ENCODE measurements at places on chromosomes 2 and 18.
A peak's percentile ranks its signal among the peaks of the same experiment; 100 is the strongest.

GRCh38 chr2:133667085-133667484, 98.8 kb upstream of the NCKAP5 start:
- no peak for DNase-seq

- no peak for DNase-seq
Measured at GRCh38 chr2:205906419-205906818, 179.6 kb downstream of the INO80D start.

- no peak for DNase-seq
Measured at GRCh38 chr2:236612737-236613136, 43.1 kb downstream of the ACKR3 start.

DNA sequence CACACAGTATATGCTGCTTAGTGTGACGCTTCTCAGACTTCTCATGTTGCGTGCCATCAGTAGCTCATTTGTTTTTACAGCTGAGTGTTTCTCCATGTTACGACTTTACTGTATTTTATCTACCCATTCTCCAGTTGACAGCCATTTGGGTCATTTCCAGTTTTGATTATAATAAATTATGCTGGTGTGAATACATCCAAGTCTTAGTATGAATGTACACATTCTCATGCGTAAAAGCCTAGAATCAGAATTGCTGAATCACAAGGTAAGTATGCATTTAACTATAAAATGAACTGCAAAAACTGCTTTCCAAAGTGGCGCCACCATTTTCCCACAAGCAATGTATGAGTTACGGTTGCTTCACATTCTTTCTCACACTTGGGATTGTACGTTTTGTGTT, 184.2 kb upstream of the SLC35G4 start:
- no peak for DNase-seq

GRCh38 chr2:148926981-148927401, 52.0 kb downstream of the KIF5C start:
- no peak for DNase-seq

DNA sequence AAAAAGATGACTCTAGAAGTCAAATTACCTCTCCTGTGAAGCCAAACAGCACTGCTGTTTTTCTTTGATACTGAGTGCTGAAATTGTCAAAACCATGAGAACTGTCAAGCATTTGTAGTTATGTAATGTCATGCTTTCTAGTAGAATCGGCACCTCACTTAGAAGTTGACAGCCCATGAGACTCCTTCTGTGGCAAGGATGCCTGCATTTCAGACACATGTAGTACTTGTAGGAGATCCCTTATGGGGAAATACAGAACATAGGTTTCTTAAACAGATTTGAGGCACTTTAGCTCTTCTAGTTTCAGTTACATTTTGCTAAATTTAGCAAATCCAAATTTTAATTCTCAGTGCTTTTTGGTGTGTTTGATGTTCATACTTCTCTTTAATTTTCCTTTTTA, 15.7 kb downstream of the ZNF407 start:
- no peak for DNase-seq

DNA sequence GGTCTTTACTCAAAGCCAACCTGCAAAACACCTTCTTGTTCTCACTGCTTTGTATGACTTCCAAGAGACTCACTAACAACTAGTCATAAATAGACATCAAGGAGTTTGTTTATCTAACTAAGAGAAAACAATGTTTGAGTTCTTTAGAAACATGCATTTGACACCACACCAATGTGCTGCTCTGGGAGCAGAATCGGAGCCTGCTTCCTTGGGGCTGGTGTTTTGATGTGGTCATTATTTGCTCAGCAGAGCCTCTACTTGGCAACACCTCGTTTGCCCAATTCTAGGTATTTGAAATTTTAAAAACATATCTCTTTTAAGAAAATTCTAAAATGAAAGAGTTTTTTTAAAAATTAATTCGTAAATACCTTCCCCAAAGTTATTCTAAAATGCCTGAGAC, 167.5 kb downstream of the BCL2 start:
- DNase-seq: no peak

- DNase-seq: no peak
Measured at GRCh38 chr2:100197631-100198153, 55.3 kb upstream of the AFF3 start.

DNA sequence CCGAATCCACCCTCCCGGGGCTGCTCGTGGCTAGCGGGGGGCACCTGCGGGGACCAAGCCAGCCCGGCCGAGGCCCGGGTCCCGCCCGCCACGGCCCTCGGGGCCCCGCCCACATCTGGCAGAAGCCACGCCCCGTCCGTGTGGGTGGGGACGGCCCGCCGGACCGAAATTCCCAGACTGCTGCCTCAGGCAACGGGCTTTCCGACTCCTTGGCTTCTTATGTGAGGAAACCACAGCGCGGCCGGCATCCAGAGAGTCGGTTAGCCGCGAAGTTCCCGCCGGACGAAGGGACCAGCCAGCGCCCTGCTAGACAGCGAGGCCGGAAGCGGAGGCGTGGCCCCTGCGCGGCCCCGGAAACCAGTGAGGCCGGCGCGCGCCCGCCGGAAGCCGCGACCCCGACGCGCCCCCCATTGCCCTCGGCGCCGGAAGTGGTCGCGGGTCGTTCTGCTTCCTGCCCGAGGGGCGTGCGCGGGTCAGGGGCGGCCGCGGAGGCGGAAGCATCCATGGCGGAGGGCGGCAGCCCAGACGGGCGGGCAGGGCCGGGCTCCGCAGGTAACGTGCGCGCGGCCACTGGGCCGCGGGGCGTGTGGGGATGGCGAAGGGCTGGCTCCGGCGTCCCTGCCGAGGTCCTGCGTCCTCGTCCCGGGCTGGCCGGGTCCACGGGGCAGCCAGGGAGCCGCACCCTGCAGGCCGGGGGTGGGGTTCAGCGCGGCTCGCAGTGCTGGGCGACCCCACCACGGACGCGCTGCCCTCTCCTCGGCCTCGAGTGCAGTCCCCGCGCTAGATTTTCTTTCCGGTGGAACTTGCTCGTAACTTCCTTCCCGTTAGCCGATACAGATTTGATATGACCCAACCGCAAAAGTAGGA, at the start of gene ASB1:
ASB1 (plus strand) TSS at position 360 of the 867 bp plus-strand sequence; CDS start at position 504, 144 bp downstream.
- DNase-seq: peak; percentile 95

DNA sequence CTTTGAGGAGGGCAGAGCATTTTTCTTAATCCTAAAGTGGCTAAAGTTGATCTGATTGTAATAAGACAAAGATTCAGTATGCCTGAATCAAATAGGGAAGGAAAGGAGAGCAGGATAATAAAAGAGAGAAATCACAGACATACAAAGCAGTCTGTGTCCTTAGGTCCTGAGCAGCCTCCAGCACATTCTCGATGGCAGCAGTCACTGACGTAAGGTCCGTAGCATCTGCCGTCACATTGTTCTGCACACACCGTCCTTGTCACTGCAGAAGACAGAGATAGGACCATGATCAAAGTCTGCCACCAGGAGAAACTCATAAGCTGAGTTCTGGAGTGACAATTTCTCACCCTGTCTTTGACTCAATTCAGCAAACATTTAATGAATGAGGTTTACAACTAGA, 813.7 kb downstream of the ERBB4 start:
- DNase-seq: no peak

- DNase-seq: no peak
Measured at GRCh38 chr2:6977113-6977741, 60.0 kb downstream of the RNF144A start.

GRCh38 chr2:113309655-113310387, 31.1 kb upstream of the PAX8 start:
- DNase-seq: no peak

DNA sequence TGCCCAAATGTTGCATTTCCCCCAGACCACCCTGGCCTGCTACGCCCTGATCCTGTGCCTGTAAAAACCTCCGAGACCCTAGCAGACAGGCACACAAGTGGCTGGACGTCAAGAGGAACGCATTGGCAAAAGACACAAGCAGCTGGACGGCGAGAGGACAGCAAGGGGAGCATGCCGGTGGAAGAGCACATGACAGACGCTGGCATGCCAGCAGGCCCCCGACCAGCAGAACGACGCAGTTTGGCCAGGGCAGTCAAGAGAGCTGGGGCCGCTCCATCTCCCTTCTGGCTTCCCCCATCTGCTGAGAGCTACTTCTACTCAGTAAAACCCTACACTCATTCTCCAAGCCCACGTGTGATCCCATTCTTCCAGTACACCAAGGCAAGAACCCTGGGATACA, 42.1 kb downstream of the SAP130 start:
- no peak for DNase-seq

- no peak for DNase-seq
Measured at GRCh38 chr2:17768894-17769293, 15.0 kb downstream of the GEN1 start.

GRCh38 chr2:145849466-145849865, 1329.5 kb upstream of the ZEB2 start:
- DNase-seq: no peak

GRCh38 chr2:12623051-12623450, 93.7 kb upstream of the TRIB2 start:
- DNase-seq: no peak

- DNase-seq: no peak
Measured at GRCh38 chr2:142665241-142665640, 212.2 kb upstream of the KYNU start.

DNA sequence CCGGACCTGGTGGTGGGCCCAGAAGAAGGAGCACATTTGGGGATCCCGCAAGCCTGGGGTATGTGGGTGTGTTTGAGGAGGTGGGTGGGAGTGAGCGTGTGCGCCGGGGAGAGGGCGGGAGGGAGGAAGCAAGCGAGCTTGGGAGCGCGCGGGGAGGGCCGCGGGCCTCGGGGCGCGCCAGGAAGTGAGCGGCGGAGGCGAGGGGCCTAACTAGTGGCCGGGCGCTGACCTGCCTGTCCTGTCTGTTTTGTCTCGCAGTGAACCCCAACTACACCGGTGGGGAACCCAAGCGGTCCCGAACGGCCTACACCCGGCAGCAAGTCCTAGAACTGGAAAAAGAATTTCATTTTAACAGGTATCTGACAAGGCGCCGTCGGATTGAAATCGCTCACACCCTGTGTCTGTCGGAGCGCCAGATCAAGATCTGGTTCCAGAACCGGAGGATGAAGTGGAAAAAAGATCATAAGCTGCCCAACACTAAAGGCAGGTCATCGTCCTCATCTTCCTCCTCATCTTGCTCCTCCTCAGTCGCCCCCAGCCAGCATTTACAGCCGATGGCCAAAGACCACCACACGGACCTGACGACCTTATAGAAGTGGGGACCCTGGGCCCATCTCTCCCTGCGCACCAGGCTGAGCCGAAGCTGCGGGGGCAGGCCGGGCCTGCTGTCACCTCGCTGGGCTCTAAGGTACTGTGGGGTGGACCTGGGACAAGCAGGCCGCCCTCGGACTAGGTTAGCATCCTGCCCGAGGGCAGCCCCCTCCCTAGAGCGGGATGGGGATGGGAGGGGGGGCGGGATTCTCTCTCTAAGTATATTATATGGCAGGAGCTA, 1.2 kb downstream of the HOXD4 start:
- no peak for DNase-seq

GRCh38 chr2:57448816-57449215, 597.8 kb upstream of the VRK2 start:
- DNase-seq: no peak

GRCh38 chr18:47370052-47370451, 118.6 kb upstream of the SKOR2 start:
- no peak for DNase-seq

- no peak for DNase-seq
Measured at GRCh38 chr18:80228051-80228848, 19.1 kb downstream of the PARD6G start.

- DNase-seq: no peak
Measured at GRCh38 chr2:173793709-173794565, 171.2 kb downstream of the SP3 start.

DNA sequence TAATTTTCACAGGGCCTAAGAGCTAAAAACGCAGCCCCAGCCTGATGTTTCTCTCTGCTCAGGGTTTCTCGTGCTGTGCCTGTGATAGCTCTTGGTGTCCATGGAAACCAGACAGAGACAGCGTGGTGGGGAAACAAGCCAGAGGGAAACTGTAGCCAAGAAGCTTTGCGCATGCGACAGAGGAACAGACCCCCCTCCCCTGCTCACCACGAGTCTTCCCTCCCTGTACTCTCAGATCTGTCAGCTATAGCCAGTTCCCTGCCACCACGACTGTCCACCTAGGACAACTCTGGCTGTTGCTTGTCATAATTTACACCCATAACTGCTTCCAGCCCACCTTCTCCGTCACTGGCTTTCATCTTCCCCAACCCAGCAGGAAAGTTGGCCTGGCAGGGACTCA, 13.2 kb upstream of the DNAJC27 start:
- no peak for DNase-seq

DNA sequence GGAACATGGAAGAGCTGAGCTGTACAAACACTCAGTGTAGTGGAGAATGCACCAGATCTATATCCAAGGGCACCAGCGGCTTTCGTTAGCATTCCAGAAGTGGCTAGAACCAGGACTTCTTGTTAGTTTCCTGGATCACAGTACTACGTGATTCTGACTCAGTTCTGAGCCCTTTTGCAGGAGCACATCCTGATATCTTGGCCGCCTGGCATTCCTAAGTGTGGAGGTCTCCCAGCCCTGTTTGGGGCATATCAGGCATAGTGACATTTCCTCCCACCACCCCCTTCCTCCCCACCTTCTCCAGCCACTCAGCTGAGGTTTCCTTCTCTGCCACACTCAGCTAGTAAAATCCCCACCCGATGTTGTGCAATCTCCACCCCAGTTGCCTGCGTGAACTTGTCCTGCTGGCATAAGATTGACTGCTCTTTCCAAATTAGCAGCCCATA, 63.4 kb downstream of the BMP10 start:
- no peak for DNase-seq

GRCh38 chr2:64957109-64957903, 31.9 kb upstream of the SLC1A4 start:
- DNase-seq: no peak

GRCh38 chr2:96082211-96083063, 33.9 kb downstream of the ADRA2B start:
- peak; percentile 5 for DNase-seq

GRCh38 chr2:173030561-173031490, 44.8 kb upstream of the MAP3K20 start:
- DNase-seq: no peak

DNA sequence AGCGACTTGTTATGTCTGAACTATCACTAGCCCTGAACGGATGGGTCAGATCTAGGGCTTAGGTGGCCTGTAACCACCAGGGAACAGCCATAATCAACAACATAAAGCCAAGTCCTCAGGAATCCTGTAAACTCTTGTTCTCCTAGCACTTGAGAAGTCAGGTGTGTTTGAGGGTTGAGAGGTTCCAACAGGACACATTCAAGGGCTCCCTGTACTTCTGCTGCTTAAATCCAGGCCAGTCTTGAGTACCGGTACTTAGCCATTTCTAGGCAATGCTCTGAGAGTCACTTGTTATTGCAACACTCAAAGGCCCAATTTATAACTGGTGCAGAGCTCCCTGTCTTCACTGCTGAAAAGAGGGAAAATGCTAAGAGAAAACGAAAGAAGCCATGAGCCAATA, 21.6 kb upstream of the SLC40A1 start:
- no peak for DNase-seq

DNA sequence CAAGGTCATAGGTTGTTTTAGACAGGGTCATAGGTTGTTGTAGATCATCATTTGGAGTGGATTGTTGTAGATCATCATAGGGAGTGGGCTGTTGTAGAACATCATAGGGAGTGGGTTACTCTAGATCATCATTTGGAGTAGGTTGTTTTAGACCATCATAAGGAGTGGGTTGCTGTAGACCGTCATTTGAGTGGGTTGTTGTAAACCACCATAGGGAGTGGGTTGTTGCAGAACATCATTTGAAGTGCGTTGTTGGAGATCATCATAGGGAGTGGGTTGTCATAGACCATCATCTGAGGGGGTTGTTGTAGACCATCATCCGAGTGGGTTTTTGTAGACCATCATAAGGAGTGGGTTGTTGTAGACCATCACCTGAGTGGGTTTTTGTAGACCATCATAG, 9.5 kb upstream of the TRPM8 start:
- DNase-seq: no peak

Data from D341Med (cell line).